ENCODE measurements at places on chromosomes 2 and 18.

DNA sequence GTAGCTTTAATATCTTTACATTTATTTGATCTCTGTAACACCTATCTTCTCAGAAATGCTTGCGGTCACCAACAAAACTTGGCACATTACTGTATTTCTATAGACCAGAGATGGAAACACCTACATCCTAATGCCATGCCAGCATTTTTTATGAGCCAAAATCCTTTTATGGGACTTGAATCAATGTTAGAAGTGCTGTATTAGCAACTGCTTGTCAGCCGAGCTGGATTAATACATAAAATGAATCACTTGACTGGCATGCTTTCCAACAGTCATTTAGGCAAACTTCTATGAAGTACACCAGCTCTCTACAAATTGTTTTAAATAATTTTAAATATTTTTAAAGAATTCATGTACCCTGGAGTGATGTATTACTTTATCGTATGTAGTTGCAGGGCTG lies 272.9 kb upstream of the NRP2 start:
- DNase-seq, result no peak

- no peak for DNase-seq
These were observed 53.2 kb downstream of the SF3B1 start for GRCh38 chr2:197381641-197382040.

DNA sequence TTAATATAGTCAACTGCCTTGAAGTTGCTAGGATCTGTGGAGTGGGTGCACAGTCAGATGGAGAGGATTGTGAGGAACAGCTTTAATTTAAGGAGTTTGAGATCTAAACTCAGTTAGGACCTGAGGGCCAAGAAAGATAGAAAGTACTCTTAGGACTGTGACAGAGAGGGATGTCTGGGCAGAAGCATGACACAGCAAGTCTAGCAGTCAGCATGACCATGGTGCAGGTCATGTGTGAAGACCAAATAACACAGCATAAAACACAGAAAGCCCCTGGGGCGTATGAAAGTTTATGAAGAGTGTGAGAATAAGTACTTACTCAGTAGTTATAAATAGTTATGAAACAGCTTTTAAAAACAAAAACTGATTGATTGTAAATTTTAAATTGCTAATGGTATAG lies 107.2 kb downstream of the GALNT1 start:
- DNase-seq, result no peak

- no peak for DNase-seq
These were observed 119.2 kb downstream of the ETAA1 start for GRCh38 chr2:67516362-67516761.

DNA sequence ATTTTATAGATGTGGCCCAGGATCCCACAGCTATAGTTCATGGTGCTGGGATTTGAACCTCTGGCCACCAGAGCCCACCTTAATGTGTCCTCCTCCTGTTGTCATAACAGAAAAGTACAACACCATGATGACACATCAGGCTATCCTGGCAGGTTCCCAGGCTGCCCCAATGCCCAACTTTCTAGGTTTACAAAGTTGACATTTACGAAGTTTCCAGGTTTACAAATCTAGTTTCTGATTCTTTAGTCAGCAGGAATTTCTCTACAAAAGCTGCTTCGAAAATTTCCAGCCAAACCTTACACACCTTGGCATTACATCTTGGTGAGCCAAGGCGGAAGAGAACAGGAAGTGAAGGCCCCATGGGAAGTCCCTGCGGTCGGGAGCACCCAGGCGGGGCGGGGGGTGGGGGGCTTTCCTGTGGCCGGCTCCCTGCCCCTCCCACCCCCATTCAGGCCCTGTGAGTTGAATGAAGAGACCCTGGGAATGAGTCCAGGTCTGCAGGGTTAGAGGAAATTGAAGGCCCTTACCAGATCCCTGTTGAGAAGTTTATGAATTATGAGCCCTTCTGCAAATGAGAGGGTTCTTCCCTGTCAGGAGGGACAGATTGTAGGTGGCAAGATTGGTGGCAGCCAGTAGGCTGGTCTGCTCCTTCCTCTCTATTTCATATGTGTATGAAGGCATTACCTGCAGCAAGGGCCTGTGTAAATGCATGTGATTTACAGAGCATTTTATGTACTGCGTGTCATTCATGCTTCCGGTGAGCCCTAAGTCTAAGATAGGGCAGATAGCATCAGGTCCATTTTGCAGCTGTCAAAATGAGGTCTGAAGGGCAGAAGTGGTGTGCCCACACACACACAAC lies 11.1 kb upstream of the IL1RN start:
- no peak for DNase-seq

Measured in NCI-H510A (cell line).